ENCODE measurements at places on chromosomes 2 and 18. TPM values are rescaled to one million over a fixed set of nuclear protein-coding genes. Genes with fewer than 3 reads are reported as not detected.

GRCh38 chr18:5455674-5456073 is 88.1 kb downstream of the EPB41L3 start:
- DNase-seq, result no peak

DNA sequence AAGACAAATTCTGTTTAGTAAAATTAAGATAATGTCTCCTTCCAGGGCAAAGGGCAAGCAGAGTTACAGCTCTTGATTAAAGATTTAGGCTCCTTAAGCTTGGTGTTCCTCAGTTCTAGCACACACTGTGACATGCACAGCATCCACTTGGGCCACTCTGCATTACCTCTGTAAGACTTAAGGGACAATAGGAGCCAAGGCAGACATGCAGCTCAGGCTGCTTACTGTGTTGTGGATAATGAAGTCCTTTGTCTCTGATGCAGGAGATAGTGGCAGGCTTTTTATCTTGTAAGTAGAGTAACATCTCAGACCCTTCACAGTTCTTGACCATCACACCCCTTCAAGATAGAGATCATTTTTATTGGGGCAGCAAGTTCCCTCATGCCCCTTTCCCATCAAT is 31.2 kb downstream of the RBM45 start:
- no peak for DNase-seq

DNA sequence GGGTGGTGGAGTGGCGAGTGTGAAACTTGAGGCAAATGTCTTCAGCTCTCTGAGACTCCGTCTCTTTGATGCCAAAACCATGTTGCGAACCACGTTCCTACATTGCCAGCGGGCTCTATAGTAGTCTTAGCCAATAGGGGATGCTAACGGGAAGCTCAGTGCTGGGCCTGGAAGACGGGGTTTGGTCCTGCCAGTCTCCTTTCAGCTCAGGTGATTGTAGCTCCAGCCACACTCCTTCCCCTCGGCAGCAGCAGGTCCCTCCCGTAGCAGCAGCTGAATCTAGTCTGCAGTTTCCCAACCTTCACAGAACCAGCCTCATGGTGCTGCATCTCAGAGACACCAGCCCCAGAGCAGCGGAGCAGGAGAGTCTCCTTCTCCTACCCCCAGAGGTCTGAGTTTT is 109.7 kb downstream of the TFCP2L1 start:
- no peak for DNase-seq

DNA sequence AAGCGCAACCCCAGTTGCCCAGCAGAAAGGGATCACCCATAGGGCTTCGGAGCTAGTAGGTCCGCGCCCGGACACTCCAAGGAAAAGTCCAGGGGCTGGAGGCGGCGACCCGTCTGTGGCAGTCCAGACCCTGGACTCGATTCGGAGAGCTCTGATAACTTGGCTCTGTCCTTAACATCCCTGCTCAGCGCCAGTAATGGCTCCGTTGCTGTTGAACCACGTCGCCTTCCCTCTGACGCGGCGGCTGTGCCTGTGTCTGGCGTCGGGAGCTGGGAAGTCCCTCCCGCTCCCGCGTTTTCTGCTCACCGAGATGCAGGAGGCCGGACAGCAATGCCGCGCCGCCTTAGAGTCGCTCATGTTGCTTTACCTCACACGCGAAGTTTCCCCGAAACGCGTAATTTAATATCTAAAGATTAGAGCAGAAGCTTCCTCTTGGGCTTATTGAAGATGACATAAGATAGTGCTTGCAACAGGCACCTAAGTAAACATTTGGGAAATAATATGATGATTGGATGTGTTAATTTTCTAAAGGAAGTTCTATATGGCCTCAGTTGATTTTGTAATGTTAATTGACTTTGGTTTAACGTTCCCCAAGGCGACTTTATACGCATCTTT is 1.3 kb upstream of the ZBTB14 start:
- peak; percentile 83 for DNase-seq

GRCh38 chr2:70403267-70404053 is 101.6 kb upstream of the FAM136A start:
- DNase-seq, result no peak

DNA sequence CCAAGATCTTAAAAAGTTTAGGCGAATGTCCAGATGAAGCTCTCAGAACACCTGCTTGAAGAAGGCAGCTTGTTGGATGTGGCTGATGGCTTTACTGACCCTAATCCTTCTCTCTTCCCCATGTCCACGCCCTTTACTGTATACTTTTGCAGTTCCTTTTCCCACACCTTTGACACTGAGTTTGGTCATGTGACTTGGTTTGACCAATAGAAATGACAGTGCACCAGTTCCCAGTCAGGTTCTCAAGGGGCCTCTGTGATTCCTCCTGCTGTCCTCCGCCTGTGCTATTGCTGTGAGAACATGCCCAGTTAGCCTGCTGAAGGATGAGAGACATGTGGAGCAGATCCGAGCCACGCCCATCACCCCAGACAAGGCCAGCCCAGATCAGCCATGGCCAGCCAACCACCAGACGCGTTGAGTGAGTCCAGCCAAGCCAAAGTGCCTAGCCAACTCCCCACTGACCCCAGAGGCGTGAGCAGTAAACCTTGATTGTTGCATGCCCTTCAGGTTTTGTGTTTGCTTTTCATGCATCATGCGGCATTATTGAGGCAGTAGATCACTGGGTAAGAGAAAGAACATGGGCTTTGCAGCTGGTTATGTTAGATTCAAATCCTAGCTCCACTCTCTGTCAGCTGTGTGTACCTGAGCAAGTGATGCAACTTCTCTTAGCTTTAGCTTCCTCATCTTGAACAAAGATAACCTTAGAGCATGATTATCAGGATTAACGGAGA is 258.0 kb upstream of the SIX2 start:
- no peak for DNase-seq

- DNase-seq, result no peak
Measured at GRCh38 chr2:179179719-179180118, 84.9 kb downstream of the SESTD1 start.

DNA sequence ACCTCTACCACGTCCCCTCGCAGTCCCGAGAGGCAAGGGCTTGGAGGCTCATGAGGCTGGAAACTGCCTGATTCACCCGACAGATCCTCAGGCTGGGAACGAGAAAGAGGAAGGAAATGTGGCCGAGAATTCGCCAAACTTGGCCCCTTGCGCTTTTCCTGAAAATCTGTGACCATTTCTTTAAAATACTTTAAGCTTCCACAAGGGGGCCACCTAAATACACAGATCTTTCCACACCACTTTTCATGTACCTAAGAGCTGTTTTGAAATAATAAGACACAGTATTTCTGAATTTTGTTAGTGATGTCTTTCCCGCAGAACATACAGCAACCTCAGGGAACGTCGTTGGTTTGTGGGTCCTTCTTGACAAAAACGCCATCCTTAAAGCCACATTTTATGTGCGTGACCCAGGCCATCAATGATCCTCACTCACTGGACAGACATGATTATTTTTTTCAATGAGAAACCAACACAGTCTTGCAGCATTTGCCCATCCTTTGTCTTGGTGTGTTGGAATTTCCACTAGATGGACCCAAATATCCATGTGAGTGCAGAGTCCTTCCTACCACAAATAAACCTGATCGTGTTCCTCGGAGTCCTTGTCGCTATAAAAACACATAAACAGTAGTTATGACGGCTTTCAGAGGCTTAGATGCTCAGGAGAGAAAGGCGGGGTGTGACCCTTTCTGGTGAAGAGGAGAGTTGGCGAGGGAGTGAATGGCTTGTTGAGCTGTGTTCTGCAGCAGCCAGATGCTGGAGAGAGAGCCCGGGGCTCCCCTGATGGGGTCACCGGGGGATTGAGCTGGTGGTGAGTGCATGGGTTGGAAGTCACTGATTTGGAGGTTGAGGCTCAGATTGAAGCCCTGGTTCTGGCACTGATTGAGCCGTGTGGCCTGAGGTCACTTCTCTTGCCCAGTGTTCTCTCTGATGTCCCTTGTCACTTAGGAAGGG is 25.0 kb downstream of the DCDC2C start:
- DNase-seq, result peak; percentile 26

DNA sequence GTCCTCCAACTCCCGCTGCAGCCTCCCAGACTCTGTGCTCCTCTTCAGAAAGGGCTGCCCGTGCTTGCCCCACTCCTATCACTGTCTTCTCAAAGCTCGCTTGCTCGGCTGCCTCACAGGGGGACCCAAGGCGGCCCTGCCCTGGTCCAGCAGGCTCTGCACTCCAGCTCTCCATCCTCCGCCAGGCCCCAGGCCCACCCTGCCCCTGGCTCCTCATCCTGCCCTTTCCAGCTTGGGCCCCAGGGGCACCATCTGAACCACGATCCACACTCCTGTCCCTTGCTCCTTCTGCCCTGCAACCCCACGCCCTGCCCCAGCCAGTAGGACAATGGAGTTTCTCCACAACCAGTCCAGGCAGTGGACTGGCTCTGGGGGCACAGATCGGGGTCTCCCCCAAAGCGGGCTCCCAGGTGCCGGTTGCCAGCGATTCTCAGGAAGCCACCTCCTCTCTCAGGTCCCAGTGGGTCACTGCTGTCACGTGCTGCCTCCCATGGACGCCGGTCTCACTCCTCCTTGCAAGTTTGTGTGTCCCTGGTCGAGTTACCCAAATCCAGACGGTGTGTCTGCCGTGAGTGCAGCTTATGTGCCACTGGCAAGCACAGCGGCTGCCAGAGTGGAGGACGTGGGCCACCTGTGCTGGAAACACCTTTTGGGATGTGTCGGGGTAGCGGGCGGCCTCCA is 238.5 kb downstream of the HDAC4 start:
- DNase-seq, result no peak

- DNase-seq, result no peak
Measured at GRCh38 chr2:175552902-175553301, 371.4 kb upstream of the ATP5MC3 start.

- DNase-seq, result peak; percentile 82
Measured at GRCh38 chr2:48343571-48344440, 186.1 kb upstream of the STON1 start.

DNA sequence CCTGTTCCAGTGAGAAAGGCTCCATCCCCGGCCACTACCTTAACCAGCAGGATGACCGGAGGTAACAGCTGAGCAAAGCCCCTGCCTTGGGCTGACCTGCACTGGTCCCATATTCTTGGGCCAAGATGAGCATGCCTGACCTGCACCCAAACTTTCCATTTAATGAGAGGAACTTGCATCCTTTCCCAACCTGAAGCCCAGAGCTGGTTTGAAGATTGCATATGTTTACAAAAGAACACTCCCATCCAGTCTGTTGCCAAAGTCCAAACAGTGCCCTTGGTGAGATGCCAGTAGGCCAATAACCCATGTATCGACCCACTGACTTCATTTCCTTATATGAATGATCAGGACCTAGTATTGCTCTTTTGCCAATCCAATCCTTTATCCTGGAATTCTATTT is 5.5 kb upstream of the NPAS2 start:
- no peak for DNase-seq

GRCh38 chr2:73114273-73114867 is 1.6 kb upstream of the RAB11FIP5 start:
- no peak for DNase-seq

DNA sequence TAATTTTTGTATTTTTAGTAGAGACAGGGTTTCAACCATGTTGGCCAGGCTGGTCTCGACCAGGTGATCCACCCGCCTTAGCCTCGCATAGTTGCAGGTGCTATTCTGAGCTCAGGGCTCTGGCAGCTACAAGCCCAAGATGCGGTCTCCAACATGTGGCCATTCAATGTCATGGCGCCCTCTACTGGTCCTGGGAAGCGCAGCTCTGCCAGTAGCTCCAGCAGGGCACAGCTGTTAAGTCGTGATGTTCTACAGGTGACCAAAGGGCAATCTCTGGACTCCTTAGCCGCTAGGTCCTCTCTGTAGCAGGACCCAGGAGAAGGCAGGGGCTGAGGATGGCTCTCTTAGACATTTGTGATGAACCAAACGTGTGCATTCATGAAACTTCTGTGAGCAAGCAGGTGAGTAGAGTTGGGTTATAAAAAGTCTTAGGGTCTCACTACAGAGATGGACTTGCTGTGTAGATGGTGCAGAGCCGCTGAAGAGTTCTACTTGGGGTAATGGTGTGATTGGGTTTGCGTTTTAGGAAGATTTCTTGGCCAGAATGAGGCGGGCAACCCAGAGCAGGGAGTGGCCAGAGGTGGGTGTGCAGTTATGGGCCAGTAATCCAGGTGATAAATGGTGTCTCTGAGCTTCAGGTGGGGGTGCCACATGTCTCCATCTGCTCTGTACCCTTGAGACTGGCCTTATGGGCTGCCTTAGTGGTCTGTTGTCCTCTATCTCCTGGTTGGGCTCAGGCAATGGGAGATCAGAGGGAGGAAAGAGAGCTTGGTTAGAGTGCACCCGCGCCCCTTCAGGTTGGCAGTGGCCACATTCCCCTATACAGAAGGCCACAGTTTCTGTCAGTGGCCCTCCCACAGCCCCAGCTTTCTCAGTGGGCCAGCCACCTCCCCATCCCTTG is 31.0 kb downstream of the IL37 start:
- peak; percentile 63 for DNase-seq

DNA sequence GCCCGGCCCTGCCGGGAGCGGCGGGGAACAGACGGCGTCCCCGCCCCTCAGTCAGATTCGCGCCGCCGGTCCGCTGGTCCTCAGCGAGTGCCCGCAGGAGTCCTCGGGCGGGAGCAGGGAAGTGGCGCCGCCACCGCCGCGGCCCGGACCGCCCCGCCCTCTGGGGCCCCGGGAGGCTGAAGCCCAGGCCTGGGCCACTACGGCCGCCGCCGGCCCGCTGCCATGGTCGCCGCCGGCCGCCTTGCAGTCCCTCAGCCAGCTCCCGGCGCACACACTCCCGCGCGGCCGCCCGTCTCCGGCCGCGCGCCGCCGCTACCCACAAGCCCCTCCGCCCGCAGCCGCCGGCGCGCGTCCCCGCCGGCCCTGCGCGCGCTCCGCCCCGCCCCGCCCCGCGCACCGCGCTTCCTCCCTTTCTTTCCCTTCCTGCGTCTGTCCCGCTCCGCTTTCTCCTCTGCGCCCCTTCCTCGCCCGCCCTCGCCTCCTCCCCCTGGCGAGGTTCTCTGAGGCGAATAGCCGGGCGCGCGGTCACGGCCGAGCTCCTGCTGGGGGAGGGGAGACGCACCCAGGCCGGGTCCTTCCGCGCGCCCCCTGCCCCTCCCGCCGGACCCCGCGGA is at the start of gene ROCK2:
TSS of gene ROCK2 (minus strand) at position 295 of the 614 bp plus-strand sequence. CDS start 500 bp downstream, outside the sequence.
- peak; percentile 83 for DNase-seq

GRCh38 chr2:46548103-46548486 is 68.7 kb downstream of the TMEM247 start:
- peak; percentile 65 for DNase-seq

- no peak for DNase-seq
Measured at GRCh38 chr18:50956116-50956515, 11.7 kb upstream of the ELAC1 start.

DNA sequence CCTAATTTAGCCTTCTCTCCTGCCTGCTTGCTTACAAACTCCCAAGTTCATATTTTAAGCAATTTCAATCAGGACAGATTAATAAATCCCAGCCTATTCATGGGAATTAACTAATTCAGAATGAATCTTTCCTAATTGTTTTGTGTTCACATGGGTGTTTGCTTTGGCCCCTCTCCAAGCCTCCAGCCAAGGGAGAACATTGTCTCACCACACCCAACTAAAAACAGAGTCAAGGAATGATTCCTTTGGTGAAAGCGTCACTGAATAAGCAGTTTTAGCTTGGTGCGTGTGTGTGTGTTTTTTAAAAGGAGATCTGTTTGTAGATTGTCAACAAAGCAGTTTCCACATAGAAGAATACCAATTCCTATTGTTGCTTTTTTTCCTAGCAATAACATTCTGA is 43.0 kb upstream of the DSG1 start:
- DNase-seq, result no peak

LOXHD1 gene
- total RNA-seq, result not detected

CYS1 gene
- total RNA-seq, result 0.13 TPM

OXER1 gene
- total RNA-seq, result 0.52 TPM

CHPF gene
- 246 TPM for total RNA-seq

LIMS4 gene
- 16.4 TPM for total RNA-seq

FRZB gene
- total RNA-seq, result 1.1 TPM

RNF125 gene
- 0.06 TPM for total RNA-seq

RAPH1 gene
- total RNA-seq, result 66.0 TPM

C2orf72 gene
- total RNA-seq, result 0.13 TPM

SFT2D3 gene
- total RNA-seq, result 6.0 TPM

SCLY gene
- total RNA-seq, result 24.4 TPM

SPDYA gene
- 0.63 TPM for total RNA-seq

GLI2 gene
- total RNA-seq, result 0.64 TPM

All from LHCN-M2 (cell line).